ENCODE measurements at places on chromosomes 13 and 19.

- DNase-seq = no peak
Observed at GRCh38 chr13:82220641-82221040, 1661.6 kb downstream of the SLITRK1 start.

- DNase-seq = no peak
Observed at GRCh38 chr19:4831304-4831978, at the start of gene TICAM1. Gene TICAM1 (minus strand): TSS chr19:4831712. CDS start chr19:4818377, 13,335 bp downstream.

GRCh38 chr19:41701401-41702075, 6.9 kb upstream of the CEACAM5 start:
- no peak for DNase-seq

DNA sequence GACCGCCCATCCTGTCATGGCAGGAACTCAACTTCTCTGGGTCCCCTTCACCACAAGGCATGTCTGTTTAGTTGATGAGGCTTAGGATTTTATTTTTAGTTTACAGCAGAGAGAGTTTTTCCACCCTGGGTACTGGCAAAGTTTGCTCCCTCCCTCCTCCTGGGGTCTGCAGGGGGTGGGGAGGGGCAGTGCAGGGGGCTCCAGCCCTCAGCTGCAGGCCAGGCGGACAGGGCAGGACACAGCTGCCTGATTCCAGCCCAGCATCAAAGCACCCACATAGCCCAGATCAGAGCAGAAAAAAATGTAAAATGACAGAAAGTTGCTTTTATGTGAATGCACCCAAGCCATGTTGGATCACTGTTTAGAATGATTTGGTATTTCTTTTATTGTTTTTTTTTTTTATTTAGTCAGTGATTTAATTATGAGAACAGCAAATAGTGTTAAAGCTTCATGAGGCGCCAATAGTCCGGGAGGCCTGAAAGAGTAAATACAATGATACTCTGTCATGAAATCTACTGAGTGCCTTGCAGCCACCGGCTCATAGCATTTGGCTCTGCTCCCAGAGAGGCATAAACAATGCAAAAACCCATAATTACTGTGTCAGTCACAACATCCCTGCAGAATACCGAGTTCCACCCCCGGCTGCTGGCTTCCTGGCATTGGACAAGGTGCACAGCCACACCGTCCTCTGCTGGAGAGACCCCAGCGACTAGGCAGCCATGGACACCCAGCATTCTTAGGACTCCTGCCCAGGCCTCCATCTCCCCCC, 923.5 kb downstream of the UQCRFS1 start:
- DNase-seq = no peak

- no peak for DNase-seq
Observed at GRCh38 chr13:40205771-40206240, 460.6 kb downstream of the FOXO1 start.

DNA sequence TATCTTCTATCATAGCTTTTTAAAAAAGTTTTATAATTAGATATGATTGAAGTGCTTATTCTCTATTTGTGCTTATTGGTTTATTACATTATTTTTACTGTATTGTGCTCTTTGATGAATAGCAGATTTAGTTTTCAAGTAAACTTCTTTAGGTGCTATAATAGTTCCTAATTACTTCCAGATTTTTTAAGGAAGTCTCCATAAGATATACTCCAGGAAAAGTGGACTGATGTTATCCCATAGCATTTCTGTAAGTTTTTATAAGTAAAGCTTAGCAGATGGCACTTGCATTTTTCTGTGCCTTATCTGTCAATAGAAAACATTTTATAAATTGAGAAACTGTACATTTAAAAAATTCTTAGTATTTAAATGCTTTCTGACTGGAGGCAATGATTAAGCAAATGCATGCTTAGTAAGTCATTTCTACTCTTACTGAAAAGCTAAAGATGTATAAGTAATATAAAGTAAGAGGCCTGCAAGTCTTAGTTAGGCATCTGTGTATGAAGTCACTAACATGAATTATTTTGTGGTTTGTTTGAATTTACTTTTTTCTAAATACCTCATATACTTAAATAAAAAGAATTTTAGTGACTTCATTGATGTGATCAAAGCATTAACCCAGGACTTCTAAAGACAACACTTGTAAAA, 182.8 kb downstream of the MAB21L1 start:
- no peak for DNase-seq

DNA sequence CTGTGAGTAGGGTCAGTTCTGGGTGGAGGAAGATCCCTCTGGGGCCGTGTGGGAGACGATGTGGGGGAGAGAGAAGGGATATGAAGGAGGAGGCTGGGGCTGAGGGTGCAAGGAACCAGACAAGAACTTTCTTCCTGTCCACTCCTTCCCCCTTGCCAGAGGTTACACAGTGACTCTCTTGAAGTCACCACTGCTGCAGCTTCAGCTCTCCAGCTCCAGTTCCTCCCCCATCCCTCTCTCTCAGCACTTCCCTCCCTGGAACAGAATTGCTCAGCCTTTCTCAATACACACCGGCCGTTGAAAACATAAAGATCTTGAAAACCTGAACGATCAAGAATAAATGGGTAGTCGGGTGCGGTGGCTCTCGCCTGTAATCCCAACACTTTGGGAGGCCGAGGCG, 5.1 kb downstream of the ZSWIM9 start:
- no peak for DNase-seq

DNA sequence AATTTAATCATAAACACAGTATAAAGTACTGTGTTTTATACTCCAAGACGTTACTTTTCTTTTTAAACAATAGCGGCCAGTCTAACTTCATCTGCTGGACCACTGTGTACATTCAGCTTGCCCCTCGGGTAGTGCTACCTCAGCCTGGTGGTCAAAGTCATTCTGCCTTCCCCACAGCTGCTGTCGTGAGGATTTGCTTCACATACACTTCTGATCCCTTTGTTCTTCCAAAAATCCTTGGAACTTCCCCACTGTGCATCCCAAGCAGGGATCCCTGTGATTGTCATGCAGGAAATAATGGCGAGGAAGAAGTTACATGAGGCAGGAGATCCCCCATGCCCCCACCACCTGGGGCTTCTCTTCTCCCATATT, 234.9 kb upstream of the STARD13 start:
- no peak for DNase-seq

GRCh38 chr19:57088133-57088532, 31.7 kb upstream of the USP29 start:
- DNase-seq = no peak

- no peak for DNase-seq
Observed at GRCh38 chr19:3691372-3691716, 8.9 kb downstream of the PIP5K1C start.

- DNase-seq = no peak
Observed at GRCh38 chr13:29465741-29466293, 129.7 kb downstream of the SLC7A1 start.

GRCh38 chr13:23777575-23777870, 111.7 kb downstream of the MIPEP start:
- no peak for DNase-seq

DNA sequence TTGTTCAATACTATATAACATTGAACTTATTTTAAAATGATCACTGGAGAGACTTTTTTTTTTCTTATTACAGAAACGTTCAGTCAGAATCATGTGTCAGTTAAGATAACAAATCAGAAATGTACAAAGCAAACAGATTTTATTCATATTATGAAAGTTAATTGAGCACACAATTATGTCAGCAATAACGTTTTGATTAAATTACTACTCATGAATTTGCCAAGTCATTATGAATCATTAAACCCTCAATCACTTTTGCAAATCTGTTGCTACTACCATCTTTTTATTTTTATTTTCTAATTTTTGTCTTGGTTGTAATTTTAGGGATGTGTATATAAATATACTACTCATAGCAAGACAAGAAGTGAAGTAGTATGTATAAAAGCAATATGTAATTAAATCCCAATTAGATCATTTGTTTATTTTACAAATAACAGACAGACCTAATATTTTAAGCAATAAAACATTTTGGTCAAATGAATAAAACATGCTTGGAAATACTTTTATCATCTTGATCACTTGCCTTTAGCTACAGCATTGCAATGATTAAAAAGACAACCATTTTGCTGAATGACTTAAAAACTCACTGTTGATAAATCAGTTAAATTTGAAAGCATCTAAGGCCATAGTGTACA, 893.4 kb upstream of the MIR17HG start:
- no peak for DNase-seq

GRCh38 chr13:92362717-92363116, 863.9 kb upstream of the GPC6 start:
- no peak for DNase-seq

DNA sequence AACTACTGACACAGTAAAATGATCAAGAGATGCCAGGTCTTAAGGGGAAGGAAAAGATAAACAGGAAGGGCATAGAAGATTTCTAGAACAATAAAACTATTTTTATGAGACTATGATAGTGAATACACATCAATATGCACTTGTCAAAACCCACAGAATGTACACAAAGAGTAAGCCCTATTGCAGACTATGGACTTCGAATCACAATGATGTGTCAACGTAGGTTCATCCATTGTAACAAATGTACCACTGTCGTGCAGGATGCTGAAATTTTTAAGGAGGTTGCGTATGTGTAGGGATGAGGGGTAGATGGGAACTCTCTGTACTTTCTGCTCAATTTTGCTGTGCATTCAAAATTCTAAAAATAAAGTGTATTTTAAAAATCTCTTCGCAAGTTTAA, 171.9 kb downstream of the KLF12 start:
- no peak for DNase-seq

DNA sequence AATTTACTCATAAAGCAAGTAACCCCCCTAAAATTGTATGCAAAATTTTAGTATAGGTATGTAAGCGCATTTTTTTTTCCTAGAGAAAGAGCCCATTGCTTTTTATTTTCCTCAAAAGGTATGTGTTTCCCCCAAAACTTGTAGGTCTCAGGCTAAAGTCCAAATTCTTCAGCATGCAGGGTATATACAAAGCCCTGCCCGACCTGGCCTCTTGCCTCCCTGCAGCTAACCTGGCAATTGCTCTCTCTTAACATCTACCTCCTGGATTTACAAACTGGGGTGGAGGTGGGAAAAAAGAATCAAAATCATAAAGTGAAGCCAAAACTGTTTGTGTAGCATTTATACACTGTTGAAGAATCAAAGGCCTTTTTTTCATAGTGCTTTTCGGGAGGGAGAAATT, 107.8 kb downstream of the KCNRG start:
- no peak for DNase-seq

GRCh38 chr13:41352935-41353840, 42.1 kb downstream of the NAA16 start:
- DNase-seq = no peak

DNA sequence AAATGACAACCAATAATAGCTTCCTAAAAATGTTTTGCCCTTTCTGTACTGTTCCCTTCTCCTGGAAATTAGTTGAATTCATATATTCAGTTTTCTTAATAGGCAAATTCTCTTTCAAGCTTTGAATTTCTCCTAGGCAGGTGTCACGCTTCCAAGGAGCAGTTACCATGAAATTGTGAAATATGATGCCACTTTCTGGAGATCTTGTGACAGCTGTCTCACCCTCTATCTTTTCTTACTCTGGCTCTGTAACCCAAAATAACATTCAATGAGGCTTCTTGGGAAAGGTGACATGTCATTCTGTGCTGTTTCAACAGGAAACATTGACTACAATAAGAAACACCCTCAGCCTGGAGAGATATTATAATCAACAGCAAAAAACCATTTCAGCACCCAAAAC, 80.3 kb upstream of the MRI1 start:
- DNase-seq = no peak

GRCh38 chr13:40784540-40784939, 4.9 kb upstream of the SLC25A15 start:
- no peak for DNase-seq
